ENCODE measurements at places on chromosomes 7 and 10.

DNA sequence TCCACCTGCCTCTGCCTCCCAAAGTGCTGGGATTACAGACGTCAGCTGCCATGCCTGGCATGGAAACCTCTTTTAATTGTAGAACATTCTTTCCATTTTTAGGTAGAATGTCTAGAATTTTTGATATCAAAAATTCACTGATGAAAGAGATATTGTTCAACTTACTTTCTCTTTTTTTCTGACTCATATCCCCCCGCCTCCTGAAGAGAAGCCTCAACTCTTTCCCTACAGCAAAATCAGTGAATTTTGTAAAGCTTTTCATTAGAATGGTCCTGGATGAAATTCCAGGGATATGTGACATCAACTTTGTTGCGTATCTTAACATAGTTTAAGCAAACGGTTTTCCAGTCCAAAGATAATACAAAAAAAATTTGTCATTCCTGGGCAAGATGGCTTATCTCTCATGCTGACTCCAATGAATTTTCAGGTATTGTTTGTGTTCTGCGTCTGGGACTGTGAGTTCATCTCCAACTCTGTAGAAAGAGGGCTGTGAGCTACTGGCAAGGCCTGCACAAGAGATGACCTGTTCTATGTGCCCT lies 256.8 kb downstream of the BMPER start:
- DNase-seq, result no peak

- DNase-seq, result no peak
These were observed 54.3 kb downstream of the DLD start for GRCh38 chr7:107945332-107945731.

GRCh38 chr7:143381427-143382125 lies 431 bp downstream of the ZYX start:
- DNase-seq, result no peak

- DNase-seq, result no peak
These were observed 8.6 kb upstream of the CACUL1 start for GRCh38 chr10:118763202-118763988.

DNA sequence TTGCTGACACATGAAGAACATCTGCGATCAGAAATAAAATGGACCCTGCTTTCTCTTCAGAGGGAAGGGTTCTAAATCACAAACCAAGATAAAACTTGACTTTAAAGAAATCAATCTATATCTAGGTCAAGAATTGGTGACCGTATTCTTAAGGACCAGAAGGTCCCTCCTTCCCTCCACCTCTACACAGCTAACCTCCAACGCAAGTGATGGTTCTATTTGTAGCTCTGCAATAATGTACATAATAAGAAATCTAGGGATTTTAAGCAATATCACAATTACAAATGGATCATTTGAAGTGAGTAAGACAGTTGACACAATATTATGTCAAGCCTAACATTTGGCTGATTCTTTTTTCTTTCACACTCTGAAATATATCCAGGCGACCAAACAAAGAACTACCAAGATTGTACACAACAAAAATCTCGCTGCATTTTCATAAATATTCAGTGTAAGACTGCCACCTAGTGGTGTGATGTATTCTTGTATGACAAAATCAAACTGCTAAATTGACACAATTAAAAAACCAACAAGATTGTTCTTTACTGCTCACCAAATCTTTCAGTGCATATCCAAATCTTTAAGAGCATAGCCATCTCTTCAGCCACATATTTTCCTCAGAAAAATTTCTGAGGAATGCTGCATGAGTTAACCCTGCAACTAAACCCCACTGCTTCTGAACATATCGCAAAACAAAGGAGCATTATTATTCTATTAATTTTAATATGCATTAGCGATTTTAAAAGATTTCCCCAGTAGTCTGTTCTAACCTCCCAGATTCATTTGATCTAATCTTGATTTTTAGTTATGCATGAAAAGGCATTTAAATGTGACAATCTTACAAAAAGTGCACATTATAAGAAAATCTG lies 44.5 kb downstream of the ICA1 start:
- DNase-seq, result peak; percentile 67

DNA sequence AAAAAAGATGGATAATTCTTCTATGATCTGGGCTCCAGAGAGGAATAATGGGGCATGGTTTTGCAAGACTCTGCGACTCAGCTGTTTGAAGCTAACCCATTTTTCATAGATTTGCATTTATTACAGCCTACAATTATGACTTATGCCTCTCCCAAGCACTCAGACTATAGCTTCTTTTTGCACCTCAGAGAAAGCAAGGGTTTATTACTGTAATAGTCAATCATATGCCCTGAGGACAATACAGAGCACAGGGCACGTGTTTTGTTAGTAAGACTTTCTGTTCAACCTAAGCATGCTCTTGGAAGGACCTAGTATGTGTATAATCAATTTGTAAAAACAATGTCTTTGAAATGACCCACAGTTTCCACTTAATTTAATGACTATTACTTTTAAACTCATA lies 221.2 kb downstream of the PARD3 start:
- no peak for DNase-seq

GRCh38 chr10:70379581-70380176 lies 2.7 kb downstream of the LRRC20 start:
- no peak for DNase-seq

DNA sequence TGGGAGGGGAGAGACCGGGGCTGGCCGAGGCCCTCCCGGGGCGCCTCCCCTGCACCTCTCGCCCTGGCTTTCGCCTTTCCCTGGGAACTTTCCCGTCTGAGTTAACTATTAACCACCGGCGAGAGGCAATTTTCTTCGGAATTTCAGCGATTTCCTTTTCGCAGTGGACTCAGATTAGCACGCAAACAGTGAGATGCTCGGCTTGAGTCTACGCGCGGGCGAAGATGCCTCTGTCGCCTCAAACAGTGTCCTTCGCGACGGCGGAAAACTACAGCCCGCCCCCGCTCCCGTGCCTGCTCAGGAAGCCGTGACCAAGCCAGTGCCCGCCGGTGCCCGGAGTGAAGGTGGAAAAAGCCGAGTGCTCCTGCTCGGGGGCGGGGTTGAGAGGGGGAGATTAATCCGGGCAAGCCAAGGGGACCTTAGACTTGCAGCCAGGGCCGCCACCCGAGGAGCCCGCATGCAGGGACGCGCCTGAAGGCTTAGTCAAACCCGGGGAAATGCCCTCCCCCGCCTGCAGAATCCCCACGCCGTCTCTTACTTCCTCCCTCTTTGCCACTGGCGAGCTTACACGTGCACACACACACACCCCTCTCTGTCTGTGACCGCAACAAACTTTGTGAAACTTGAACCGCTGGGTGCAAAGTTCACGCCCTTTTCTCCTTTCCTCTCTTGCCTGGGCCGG lies 14.5 kb upstream of the PAX2 start:
- DNase-seq, result no peak

DNA sequence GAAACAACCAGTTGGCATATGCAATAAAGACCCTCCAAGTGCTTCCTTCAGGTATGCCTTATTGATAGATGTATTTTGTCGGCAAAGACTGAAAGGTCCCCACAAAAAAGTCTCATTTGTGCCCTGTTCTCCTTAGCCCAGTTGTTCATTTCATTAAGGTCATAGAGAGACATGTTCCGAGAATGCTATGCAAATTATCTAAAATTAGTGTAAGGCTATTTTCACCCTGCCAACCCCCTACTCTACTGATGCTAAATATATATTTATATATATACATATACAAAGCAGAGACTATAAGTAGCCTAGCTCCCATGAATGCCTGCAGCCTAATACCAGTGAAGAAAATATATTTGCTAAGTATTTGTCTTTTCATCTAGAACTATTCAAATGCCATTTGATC lies 96.7 kb upstream of the ADO start:
- no peak for DNase-seq

GRCh38 chr7:1136841-1137516 lies 23.0 kb downstream of the ZFAND2A start:
- DNase-seq, result no peak

- no peak for DNase-seq
These were observed 69.1 kb downstream of the NKX6-2 start for GRCh38 chr10:132716691-132717490.

DNA sequence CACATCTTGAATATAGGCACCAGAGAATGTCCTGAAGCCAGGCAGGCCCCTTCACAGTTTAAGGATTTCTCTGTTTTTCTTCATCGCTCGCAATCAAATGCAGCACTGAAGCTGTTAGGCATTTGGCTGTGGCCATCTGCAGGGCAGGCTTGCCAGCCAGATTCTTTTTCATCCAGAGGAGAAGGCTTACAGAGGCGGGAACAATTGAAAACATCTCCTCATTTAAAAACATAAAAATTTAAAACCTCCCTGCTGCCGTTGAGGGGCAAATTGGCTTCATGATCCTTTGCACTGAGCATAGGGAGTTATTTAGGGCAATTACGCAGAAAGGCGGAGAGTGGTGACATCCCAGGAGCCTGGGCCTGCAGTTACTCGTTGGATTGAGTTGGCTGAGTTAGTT lies 500.0 kb downstream of the TYW1 start:
- no peak for DNase-seq

DNA sequence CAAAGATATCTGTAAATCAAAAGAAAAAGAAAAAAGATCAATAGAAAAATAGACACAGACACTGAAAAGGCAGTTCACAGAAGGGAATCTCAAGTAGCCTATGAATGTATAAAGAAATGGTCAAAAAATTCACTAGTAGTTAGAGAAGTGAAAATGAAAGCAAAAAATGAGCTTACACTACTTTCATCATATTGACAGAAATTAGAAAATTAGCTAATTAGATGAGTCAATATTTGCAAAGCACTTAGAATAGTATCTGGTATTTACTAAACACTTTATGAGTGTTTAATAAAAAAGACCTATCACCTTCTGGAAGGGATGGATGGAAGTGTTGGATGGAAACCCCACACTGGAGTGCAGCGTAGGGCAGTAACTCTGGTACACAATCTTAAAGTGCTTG lies 1.7 kb upstream of the CFAP58 start:
- no peak for DNase-seq

DNA sequence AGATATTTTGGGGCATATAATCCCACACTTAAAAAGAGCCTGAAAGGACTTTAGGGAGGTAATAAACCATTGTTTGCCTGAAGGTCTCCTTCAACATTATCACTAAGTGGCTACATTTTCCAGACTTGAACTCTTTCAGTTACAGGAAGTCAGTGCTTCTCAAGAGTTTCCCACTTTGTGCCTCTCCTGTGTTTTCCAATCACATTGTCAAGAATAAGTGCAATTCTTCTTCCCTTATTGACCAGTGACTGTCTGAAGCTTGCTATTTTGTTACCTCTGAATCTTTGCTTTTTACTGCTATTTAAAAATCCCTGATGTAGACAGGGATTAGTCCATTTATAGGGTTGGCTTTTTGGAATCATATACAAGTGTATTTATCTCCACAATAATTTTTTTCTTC lies 346.7 kb upstream of the ANKRD30A start:
- DNase-seq, result no peak

- DNase-seq, result no peak
These were observed 570.3 kb downstream of the DNAJB6 start for GRCh38 chr7:157907091-157907490.

GRCh38 chr10:70176441-70176840 lies 6.1 kb upstream of the SAR1A start:
- no peak for DNase-seq

- DNase-seq, result no peak
These were observed 1148.0 kb upstream of the CELF2 start for GRCh38 chr10:9869606-9870176.

- no peak for DNase-seq
These were observed 34.3 kb upstream of the ADAM12 start for GRCh38 chr10:126422567-126422966.

DNA sequence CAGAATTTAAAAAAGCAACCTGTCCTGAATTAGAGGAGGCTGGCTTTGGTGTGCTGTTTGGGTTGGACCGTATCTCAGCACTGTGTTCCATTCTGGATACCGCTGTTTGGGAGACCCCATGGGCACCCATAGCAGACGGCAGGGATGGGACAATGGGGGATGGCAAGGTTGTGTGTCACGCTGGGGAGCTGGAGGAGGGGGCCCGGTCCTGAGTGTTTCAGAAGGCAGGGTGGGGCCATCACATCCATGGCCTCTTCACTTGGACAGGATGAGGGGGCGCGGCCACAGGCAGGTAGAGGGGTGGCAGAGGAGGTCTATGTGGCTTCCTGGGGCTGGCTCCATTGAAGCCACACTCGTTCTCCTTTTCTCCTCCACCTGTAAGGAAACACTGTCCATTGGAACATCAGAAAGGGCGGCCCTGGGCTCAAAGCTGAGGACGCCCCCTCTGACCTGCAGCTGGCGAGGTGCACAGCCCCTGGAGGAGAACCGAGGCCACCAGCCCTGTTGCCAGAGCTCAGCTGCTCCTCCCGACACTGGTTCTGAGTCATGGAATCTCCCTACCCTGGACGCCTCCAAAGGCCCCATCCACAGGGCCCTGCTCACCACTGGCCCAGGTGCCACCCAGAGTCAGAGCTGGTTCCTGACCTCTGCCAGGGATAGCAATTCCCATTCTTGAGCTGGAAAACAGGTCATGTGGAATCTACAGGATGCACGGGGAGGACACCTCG lies 587.3 kb downstream of the DNAJB6 start:
- DNase-seq, result no peak

DNA sequence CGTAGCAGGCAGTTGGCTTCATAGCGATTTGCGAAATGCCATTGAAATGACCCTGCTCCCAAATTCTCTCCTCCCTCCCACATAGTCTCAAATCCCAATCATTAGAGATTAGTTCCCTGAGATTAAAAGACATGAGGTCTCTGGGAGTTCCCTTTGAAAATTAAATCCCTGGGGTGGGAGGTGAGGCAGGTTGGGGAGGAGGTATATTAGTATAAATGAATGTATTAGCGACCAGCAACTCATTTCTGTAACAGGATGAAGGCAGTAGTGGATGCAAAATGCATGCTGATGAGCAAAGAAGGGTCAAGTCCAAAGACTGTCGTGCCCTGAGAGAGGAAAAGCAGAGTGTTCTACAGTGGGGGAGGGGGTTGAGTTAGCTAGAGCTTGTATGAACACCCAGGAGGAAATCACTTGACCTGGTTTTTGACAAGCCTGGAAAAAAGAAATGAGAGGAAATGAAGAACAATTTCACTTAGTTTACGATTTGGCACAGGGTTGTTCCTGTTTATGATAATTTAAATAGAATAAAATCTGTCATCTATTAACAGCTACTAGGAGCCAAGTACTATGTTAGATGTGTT lies 79.6 kb upstream of the MTPN start:
- no peak for DNase-seq

- no peak for DNase-seq
These were observed 805.1 kb downstream of the TNS3 start for GRCh38 chr7:46776790-46777189.
